ENCODE measurements at places on chromosomes 2 and 18. TPM values are rescaled to one million over a fixed set of nuclear protein-coding genes. Genes with fewer than 3 reads are reported as not detected.

- H3K27me3 ChIP-seq, result no peaks in the 10 kb centered on the region
- no peak for DNase-seq
- H3K36me3 ChIP-seq, result no peaks in the 10 kb centered on the region
- H3K27ac ChIP-seq, result no peak overlapping the region
- H3K4me3 ChIP-seq, result no peak overlapping the region
- H3K4me1 ChIP-seq, result no peaks in the 10 kb centered on the region
Observed at GRCh38 chr2:218816561-218817011, 15.0 kb downstream of the PRKAG3 start.

- H3K36me3 ChIP-seq, result no peaks in the 10 kb centered on the region
- no peak for DNase-seq
- H3K27ac ChIP-seq, result no peak overlapping the region
- peaks cover 3% of the 10 kb centered on the region for H3K4me1 ChIP-seq
- no peak overlapping the region for H3K4me3 ChIP-seq
Observed at GRCh38 chr2:9071584-9072124, 68.2 kb upstream of the MBOAT2 start.

DNA sequence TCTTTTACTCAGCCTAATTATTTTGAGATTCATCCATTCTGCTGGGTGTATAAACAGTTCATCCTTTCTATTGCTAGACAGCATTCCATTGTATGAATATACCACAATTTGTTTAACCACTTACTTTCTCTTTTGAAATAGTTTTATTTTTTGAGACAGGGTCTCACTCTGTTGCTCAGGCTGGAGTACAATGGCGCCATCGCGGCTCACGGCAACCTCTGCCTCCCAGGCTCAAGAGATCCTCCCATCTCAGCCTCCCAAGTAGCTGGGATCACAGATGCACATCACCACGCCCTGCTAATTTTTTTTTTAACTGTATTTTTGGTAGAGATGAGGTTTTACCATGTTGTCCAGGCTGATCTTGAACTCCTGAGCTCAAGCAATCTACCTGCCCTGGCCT is 54.5 kb downstream of the USP37 start:
- peaks cover 15% of the 10 kb centered on the region for H3K36me3 ChIP-seq
- no peaks in the 10 kb centered on the region for H3K4me1 ChIP-seq
- no peak overlapping the region for H3K4me3 ChIP-seq
- H3K27ac ChIP-seq, result no peak overlapping the region
- DNase-seq, result no peak
- H3K27me3 ChIP-seq, result no peaks in the 10 kb centered on the region

DNA sequence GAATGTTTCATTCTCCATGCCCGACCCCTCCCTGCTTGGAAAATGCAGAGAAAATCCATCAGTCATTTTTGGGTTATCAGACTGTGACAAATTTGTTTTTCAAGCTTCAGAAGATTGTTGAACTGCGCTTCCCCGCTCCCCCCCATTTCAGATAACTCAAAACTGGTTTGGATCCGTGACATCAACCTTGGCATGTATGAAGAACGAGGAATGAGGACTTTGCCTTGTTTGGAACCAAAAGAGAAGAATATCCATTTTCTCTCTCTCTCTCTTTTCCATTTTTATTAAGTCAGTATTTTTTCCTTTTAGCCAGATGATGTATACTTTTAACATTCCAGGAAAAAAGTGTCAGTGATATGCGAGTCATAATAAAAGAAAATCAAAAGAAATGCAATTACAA is 171.6 kb downstream of the BCL2 start:
- H3K4me1 ChIP-seq, result peaks cover 3% of the 10 kb centered on the region
- H3K36me3 ChIP-seq, result no peaks in the 10 kb centered on the region
- DNase-seq, result no peak
- H3K4me3 ChIP-seq, result no peak overlapping the region
- no peak overlapping the region for H3K27ac ChIP-seq
- H3K27me3 ChIP-seq, result no peaks in the 10 kb centered on the region

DNA sequence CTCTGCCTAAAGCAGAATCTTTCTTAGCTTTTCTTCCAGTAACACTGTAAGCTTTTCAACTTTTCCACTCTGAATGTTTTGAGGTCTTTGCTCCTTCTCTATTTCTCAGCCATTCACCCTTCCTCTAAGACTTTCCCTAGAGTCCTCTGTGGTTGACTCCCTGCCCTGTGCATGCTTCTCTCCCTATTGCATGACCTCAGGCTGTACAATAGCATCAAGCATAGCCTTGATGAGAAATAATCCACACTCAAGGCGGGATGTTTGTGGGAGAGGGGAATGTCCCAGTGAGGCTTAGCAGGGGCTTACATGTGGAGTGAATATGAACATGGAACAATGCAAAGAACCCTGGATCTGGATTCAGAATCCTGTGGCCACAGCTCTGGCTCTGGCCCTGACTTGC is 48.4 kb upstream of the IGFBP5 start:
- no peak for DNase-seq
- H3K27ac ChIP-seq, result no peak overlapping the region
- peaks cover 7% of the 10 kb centered on the region for H3K4me1 ChIP-seq
- no peak overlapping the region for H3K4me3 ChIP-seq
- no peaks in the 10 kb centered on the region for H3K36me3 ChIP-seq
- no peaks in the 10 kb centered on the region for H3K27me3 ChIP-seq

GRCh38 chr2:186696290-186696689 is 2.4 kb downstream of the FAM171B start:
- H3K4me1 ChIP-seq, result peaks cover 2% of the 10 kb centered on the region
- no peak for DNase-seq
- H3K4me3 ChIP-seq, result peak overlapping the region; percentile 82
- no peaks in the 10 kb centered on the region for H3K36me3 ChIP-seq
- H3K27me3 ChIP-seq, result no peaks in the 10 kb centered on the region
- no peak overlapping the region for H3K27ac ChIP-seq

GRCh38 chr2:174340400-174341292 is 5.9 kb downstream of the SP9 start:
- H3K4me1 ChIP-seq, result peaks cover 7% of the 10 kb centered on the region
- H3K27ac ChIP-seq, result no peak overlapping the region
- H3K27me3 ChIP-seq, result peaks cover 48% of the 10 kb centered on the region

DNA sequence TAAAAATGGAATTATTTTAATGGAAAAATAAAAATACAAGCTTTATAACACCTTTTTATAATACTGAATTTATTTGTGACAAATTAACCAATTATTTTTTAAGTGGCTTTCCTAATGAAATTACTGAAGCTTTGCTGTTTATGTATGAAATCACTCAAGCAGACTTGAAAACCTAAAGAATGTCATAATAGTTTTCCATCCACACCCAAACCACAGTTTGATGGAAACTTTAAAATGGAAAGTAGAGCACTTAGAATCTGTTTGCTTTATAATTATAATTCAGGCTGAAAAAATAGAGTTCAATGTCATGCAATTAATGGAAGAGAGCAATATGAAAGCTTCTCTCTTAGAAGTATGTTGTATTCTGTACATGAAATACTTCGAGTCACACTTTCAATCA is 31.6 kb upstream of the WDR75 start:
- no peak overlapping the region for H3K27ac ChIP-seq
- DNase-seq, result no peak
- H3K27me3 ChIP-seq, result no peaks in the 10 kb centered on the region
- H3K4me1 ChIP-seq, result no peaks in the 10 kb centered on the region

GRCh38 chr2:42519624-42520023 is 25.8 kb upstream of the KCNG3 start:
- H3K27me3 ChIP-seq, result no peaks in the 10 kb centered on the region
- H3K4me3 ChIP-seq, result no peak overlapping the region
- no peaks in the 10 kb centered on the region for H3K4me1 ChIP-seq
- no peak overlapping the region for H3K27ac ChIP-seq

DNA sequence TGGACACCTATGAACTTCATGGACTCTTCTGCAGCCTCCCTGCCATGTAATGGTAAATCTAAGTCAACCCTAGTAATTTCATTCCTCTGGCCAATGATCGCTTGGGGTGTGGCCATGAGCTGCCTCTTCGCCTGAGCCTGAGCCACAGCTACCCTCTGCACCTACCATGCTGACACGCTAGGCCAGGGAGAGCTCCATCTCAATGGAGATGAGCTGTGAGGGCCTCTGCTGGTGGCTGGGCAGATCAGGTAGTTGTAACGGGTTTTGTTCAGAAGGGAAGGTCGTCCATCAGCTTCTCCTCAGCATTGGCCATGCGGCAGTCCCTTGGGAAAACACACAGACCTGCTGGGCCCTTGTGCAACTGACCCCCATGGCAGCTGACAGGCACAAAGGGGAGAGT is 24.4 kb downstream of the MPHOSPH10 start:
- H3K36me3 ChIP-seq, result no peaks in the 10 kb centered on the region
- no peaks in the 10 kb centered on the region for H3K27me3 ChIP-seq
- H3K4me1 ChIP-seq, result no peaks in the 10 kb centered on the region
- no peak overlapping the region for H3K27ac ChIP-seq

GRCh38 chr2:8306530-8307351 is 375.1 kb upstream of the ID2 start:
- no peak for DNase-seq
- no peaks in the 10 kb centered on the region for H3K27me3 ChIP-seq
- peaks cover 4% of the 10 kb centered on the region for H3K4me1 ChIP-seq
- no peaks in the 10 kb centered on the region for H3K36me3 ChIP-seq
- no peak overlapping the region for H3K27ac ChIP-seq

DNA sequence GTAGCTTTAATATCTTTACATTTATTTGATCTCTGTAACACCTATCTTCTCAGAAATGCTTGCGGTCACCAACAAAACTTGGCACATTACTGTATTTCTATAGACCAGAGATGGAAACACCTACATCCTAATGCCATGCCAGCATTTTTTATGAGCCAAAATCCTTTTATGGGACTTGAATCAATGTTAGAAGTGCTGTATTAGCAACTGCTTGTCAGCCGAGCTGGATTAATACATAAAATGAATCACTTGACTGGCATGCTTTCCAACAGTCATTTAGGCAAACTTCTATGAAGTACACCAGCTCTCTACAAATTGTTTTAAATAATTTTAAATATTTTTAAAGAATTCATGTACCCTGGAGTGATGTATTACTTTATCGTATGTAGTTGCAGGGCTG is 272.9 kb upstream of the NRP2 start:
- H3K4me3 ChIP-seq, result no peak overlapping the region
- no peaks in the 10 kb centered on the region for H3K36me3 ChIP-seq
- no peak for DNase-seq
- no peaks in the 10 kb centered on the region for H3K27me3 ChIP-seq
- no peak overlapping the region for H3K27ac ChIP-seq

DNA sequence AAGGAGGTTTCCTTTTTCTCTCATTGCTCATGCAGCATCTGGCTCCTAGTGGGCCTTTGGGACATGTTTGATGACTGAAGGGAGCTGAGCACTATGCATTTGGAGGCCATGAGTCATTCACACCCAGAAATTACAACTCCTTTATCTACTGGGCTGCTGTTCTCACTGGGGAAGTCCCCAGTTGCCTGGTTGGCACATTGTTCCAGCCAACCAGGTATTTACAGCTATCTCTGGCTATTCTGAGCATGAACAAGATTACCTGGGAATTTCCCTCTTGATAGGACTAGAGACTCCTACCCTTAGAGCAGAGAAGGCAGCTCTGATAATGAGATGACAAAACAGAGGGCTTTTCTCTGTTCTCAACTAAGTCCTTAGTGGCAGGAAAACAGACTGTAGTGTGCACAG is 206.5 kb downstream of the SETBP1 start:
- DNase-seq, result no peak
- H3K27ac ChIP-seq, result no peak overlapping the region
- no peaks in the 10 kb centered on the region for H3K27me3 ChIP-seq
- H3K4me1 ChIP-seq, result 0 out of 2 replicates have a peak, but pooled peaks cover under 1% of the 10 kb centered on the region

GRCh38 chr2:164567335-164567989 is 53.8 kb downstream of the GRB14 start:
- H3K4me3 ChIP-seq, result no peak overlapping the region
- no peak for DNase-seq
- no peak overlapping the region for H3K27ac ChIP-seq

DNA sequence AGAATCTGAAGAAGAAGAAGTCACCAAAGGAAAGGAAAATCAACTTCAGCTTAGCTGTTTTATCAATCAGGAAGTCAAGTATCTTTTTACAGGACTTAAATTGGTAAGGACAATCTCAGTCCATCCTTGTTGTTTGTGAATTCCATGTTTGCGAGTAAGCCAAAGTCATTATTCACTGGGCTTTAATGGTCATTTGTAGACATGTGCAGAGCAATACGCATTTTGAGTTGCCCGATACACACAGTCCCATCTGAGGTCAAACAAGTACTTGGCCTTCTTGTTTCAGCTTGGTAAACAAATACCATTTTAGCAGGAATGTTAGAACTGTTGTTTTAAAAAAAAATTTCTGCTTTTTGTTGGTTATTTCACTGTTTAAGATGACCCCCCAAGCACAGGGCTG is 40.9 kb downstream of the USP14 start:
- no peak for DNase-seq
- no peaks in the 10 kb centered on the region for H3K27me3 ChIP-seq
- no peak overlapping the region for H3K27ac ChIP-seq
- H3K4me3 ChIP-seq, result no peak overlapping the region
- H3K36me3 ChIP-seq, result peaks cover 58% of the 10 kb centered on the region

DNA sequence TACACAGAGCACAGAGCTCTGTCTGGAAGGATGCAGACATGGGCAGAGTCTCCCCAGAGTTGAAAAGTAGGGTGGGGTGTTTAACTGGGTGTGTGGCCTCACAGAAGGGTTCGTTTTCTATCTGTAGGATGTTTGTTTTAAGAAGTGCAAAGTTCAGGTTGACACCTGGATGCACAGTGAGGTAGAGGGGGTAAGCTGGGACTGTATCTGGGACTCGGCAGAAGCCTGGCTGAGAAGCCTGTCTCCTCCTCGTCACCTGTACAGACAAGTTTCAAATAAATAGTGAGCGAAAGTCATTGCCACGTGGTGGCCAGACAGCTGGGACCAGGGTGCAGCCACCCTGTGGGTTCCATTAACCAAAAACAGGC is 145.9 kb downstream of the KLHL29 start:
- no peak overlapping the region for H3K27ac ChIP-seq
- DNase-seq, result no peak
- no peaks in the 10 kb centered on the region for H3K36me3 ChIP-seq

- peaks cover 23% of the 10 kb centered on the region for H3K4me1 ChIP-seq
- H3K36me3 ChIP-seq, result no peaks in the 10 kb centered on the region
- H3K4me3 ChIP-seq, result peak overlapping the region; percentile 20
- no peaks in the 10 kb centered on the region for H3K27me3 ChIP-seq
- H3K27ac ChIP-seq, result peak overlapping the region; percentile 11
- DNase-seq, result peak; percentile 77
Observed at GRCh38 chr2:167331636-167332232, 443.5 kb downstream of the XIRP2 start.

Gene SATB2
- 5.1 TPM for total RNA-seq

Gene KYNU
- total RNA-seq, result 0.13 TPM

Gene NYAP2
- not detected for total RNA-seq

Gene INHBB
- 0.23 TPM for total RNA-seq

Gene FBXO48
- 1.1 TPM for total RNA-seq

Gene ACTG2
- total RNA-seq, result 13.7 TPM

Gene GNAL
- total RNA-seq, result 18.2 TPM

Gene TMEM178A
- total RNA-seq, result 14.0 TPM

Gene TEKT4
- total RNA-seq, result not detected

Gene TFCP2L1
- total RNA-seq, result 3.2 TPM

Gene BCS1L
- 23.7 TPM for total RNA-seq

Measured in H1 (cell line).